ENCODE measurements at places on chromosomes 12 and 14.

DNA sequence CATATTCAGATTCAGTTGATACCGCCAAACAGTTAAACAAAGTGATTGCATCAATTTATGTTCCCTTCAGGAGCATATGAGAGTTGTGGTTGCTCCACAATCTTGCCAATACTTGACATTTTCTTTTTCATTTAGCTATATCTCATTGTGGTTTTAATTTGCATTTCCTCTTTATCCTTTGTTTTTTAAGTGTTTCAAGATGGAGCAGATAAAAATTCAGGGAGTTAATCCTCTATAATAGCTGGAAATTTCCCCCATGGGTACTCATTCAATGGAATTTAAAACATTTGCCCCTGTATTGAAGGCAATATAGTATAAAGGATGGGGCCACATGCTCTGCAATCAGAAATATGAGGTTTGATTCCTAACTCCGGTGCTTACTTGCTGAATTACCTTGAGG is 1.1 kb upstream of the EXD2 start:
- no peak for DNase-seq

- no peak for DNase-seq
These were observed 1.7 kb downstream of the BTBD7 start for GRCh38 chr14:93331002-93331727.

GRCh38 chr12:123816896-123817537 is 54.9 kb downstream of the DNAH10 start:
- no peak for DNase-seq

DNA sequence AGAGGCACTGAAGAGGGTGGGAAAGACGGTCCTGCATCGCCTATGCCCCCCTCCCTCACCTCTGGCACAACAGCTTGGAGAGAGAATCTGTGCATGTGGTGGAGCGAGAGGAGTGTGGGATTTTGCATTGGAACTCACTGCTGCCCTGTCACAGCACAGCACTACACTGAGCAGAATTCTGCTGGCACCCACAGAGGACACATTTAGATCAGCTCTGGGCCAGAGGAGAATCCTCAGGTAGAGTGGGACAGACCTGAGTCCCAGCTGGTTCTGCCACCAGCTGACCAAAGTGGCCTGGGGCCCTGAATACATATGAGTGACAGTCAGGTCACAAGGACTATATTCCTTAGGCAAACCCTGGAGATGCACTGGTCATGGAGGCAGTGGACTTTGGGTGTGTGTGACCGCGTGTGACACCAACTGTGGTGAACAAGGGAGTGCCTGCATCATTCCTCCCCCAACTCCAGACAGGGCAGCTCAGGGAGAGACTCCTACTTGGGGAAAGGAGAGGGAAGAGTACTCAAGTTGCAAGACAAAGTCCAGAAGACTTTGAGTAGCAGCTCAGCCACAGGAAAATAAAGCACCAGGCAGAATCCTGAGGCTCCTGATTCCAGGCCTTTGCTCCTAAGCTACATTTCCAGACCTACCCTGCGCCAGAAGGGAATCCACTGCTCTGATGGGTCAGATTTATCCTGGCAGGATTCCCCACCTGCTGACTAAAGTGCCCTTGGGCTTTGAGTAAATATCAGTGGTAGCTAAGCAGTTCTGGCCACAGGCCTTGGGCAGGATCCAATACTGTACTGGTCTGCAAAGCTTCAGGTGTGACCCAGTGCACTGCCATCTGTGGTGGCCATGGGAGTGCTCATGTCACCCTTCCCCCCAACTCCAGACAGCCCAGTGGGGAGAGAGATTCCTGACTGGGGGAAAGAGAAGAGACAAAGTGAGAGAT is 10.6 kb upstream of the ACOT1 start:
- DNase-seq = no peak

DNA sequence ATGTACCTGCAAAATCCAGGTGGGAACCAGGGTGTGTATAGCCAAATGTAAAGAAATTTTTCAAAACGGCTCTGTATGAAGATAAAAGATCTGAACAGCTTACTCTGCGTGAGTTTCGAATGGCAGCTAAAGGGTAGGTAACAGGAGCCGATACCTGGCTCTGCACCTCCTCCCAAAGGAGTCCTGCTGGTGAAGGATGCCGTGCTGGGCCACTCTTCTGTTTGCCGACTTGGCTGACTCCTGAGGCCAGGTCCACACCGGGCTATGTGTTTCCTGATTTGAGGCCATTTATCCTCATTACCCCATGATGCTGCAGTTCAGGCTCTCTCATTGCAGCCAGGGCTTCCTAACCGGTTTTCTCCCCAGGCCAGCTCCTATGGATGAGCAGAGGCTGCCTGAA is 244.6 kb downstream of the SLC41A2 start:
- DNase-seq = no peak

DNA sequence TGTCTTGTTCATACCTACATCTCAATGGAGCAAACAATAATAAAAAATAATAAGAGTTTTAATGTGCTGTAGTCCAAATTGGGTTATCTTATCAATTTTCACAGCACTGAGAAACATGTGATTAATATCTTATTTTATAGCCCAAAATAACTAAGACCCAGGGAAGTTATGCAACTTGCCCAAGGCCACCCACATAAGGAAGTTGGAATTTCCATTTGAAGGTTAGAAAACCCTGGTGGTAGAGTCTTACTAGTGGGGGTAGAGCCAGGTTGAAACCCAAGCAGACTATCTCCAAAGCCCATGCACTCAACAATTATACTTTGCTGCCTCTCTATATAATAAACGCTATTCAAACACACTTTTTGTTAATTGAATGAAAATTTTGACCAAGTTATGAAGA is 270.0 kb upstream of the CAND1 start:
- DNase-seq = no peak

- no peak for DNase-seq
These were observed at the start of gene MSI1 for GRCh38 chr12:120368789-120369602. TSS of gene MSI1 (minus strand) at chr12:120369164. CDS start at chr12:120369091, 73 bp downstream.

GRCh38 chr12:67853204-67853603 is 136.0 kb upstream of the IFNG-AS1 start:
- no peak for DNase-seq

GRCh38 chr14:27730204-27730603 is 1036.4 kb upstream of the FOXG1 start:
- no peak for DNase-seq

GRCh38 chr12:132433641-132434395 is 56.1 kb upstream of the FBRSL1 start:
- DNase-seq = peak; percentile 34

DNA sequence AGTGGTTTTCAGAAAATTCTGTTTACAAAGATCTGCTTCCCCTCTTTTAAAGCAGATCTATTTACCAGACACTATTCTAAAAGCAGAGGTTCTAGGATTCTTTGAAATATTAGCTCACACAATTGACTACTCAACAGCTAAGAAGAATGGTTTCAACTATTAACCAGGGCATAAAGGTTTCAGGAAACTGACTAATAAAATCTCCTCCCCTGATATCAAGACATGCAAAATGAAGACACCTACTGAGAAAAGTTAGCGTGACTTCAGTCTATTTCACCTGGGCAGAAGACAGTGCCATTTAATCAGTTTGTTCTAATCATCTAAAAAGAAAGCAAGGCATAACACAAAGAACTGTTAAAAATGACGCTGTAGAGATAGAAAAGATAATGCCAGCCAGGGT is 22.2 kb downstream of the DAD1 start:
- no peak for DNase-seq

DNA sequence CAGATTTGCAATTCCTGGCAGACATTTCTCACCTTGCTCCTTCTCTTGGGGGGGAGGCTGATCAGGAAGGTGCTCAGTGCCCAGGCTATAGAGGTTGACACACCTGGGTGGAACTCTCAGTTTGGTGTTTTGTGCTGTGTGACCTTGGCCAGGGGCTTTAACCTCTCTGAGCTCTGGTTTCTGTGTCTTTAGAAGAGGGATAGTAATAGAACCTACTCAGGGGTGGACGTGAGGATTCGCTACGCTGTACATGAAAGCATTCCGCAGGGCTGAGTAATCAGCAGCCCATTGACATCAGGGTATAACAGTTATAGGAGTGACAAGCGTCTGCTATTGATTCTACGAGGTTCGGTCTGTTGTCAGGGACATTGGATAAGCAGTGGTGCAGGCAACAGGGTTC is 98.1 kb downstream of the PHETA1 start:
- no peak for DNase-seq

- no peak for DNase-seq
These were observed 17.7 kb downstream of the POU6F1 start for GRCh38 chr12:51200156-51200555.

GRCh38 chr12:92556637-92557421 is 146.0 kb upstream of the PLEKHG7 start:
- no peak for DNase-seq

DNA sequence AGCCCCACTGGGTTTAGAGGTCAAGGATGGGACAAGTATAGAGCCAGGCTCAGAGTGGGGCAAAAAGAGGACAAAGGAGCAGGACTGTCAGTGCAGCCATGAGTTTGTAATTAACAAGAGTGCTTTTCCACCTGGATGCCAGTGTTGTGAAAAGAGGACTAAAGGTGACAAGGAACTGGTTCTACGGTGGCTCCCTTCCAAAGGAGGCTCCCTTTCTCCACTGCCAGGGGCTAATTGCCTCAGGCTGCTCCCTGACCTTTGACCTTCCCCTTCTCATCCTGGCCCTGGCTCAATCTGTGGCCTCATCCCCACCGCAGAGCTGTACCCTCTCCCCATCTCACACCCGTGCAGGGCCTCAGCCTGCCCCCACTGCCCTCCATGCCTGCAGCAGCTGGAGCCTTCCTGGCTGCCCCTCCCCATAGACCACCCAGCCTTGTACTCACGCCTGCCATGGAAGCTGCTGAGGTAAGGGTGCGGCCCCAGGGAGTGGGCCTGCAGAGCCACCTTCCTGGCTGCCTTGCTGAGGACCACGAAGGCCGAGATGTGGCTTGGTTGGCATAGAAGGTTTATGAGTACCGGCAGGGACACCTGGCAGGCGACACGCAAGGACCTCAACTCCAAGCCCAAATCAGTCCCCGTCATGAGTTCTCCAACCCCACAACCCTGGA is 24.8 kb upstream of the FKBP4 start:
- DNase-seq = no peak

GRCh38 chr14:68709007-68709406 is 83.9 kb downstream of the ZFP36L1 start:
- DNase-seq = no peak
